ENCODE measurements at places on chromosomes 12 and 14.

DNA sequence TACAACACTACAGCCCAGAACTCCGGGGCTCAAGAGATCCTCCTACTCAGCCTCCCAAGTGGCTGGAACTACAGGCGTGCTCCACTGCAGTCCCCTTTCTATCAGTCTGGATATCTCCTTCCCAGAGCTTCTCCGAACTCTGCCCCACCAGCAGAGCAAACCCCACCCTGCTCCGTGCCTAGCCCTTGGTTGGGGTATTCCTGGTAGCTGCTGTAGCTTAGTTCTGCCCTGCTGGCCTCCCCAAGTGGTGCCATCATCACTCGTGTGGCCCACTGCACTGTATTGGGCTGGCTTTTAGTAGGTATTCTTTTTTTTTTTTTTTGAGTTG lies 9.5 kb downstream of the HSP90AA1 start:
- no peak for DNase-seq

GRCh38 chr14:54487771-54488170 lies 1.0 kb downstream of the GMFB start:
- peak; percentile 50 for DNase-seq

DNA sequence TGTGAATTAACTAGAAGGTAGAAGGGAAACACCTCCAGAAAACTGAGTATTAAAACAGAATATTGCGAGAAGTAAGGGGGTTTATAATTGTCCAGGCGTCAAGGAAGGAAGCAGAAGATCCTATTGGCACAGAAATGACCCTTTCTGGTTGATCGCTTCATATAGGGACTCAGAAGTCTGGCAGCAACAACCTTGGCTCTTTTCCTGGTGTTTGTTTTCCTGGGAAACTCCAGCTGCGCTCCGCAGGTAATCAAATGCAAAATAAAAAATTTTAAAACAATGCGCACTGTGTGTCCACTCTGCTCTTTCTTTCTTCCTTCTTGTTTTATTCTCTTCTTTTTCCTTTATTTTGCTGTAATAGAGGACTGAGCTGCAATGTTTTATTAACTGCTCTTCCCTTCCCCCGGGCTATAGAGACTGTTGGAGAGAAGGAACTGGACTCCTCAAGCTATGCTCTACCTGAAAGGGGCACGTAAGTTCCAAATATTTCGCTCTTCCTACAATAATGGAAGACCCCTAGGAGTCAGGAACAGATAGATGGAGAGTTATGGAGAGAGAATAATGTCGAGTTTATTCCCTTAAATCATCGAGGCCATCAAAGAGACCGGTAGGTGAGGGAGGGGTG lies 737 bp downstream of the SPX start:
- no peak for DNase-seq

GRCh38 chr12:50546441-50547318 lies 41.9 kb downstream of the DIP2B start:
- no peak for DNase-seq

GRCh38 chr14:100885196-100885595 lies 18.3 kb downstream of the RTL1 start:
- DNase-seq, result no peak

DNA sequence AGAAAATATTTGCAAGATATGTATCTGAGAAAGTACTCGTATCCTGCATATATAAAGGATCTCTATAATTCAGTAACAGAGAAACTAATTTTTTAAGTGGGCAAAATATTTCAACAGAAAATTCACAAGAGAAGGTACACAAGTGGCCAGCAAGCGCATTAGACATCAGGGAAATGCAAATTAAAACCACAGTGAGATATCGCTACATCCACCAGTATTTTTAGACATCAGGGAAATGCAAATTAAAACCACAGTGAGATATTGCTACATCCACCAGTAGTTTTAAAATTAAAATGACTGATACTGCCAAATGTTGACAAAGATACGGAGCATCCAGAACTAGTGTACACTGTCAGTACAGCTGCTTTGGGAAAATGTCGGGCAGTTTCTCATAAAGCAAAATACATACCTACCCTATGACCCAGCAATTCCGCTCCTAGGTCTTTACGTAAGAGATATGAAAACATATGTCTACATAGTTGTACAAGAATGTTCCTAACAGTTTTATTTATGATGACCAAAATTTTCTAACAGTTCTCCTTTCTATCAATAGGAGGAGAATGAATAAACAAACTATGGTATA lies 2.8 kb upstream of the KCNK13 start:
- DNase-seq, result no peak

Data from small intestine (tissue), 16 donors.